ENCODE measurements at places on chromosomes 2 and 18. TPM values are rescaled to one million over a fixed set of nuclear protein-coding genes. Genes with fewer than 3 reads are reported as not detected.

PRKD3 gene
- 80.0 TPM for total RNA-seq

TNFAIP6 gene
- total RNA-seq = 67.4 TPM

LTBP1 gene
- 502 TPM for total RNA-seq

EPB41L3 gene
- total RNA-seq = 8.7 TPM

ACADL gene
- total RNA-seq = 0.11 TPM

EMILIN1 gene
- 328 TPM for total RNA-seq

HOXD10 gene
- 2.3 TPM for total RNA-seq

All from uterine smooth muscle cell (primary cell).